Progenitor cell of endocrine pancreas (in vitro differentiated cells): ENCODE measurements at places on chromosomes 1 and 21. TPM values are rescaled to one million over a fixed set of nuclear protein-coding genes. Genes with fewer than 3 reads are reported as not detected.
A peak's percentile ranks its signal among the peaks of the same experiment; 100 is the strongest.

- no peak for DNase-seq
- H3K36me3 ChIP-seq = no peaks in the 10 kb centered on the region
- peaks cover 25% of the 10 kb centered on the region for H3K27me3 ChIP-seq
- H3K4me3 ChIP-seq = no peak overlapping the region
- no peak overlapping the region for H3K27ac ChIP-seq
Observed at GRCh38 chr1:48674641-48675040, 102.0 kb downstream of the BEND5 start.

- H3K4me1 ChIP-seq = peaks cover 38% of the 10 kb centered on the region
- no peak for DNase-seq
Observed at GRCh38 chr1:182122256-182122912, 60.9 kb upstream of the ZNF648 start.

GRCh38 chr1:1033009-1033587 is 13.2 kb downstream of the AGRN start:
- H3K4me3 ChIP-seq = peak overlapping the region; percentile 53
- peaks cover 7% of the 10 kb centered on the region for H3K4me1 ChIP-seq
- H3K36me3 ChIP-seq = peaks cover 4% of the 10 kb centered on the region
- DNase-seq = peak; percentile 97
- no peak overlapping the region for H3K27ac ChIP-seq

DNA sequence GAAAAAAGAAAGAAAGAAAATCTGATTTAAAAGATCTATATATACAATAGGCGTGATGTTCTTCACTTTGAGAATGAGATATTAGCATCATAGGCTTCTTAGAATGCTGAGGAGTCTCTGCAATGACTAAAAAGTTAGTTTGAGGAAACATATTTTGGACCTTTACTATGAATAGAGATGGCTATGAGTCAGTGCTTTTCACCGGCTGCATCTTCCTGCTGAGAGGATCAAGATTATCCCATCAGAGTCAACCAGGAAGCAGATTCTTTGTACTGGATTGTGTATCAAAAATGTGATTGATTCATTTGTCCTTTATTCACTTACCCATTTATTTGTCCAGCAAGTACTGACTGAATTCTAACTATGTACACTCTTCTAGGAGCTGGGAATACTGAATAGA is 144.2 kb downstream of the KCNK2 start:
- no peaks in the 10 kb centered on the region for H3K36me3 ChIP-seq
- no peak overlapping the region for H3K27ac ChIP-seq
- H3K27me3 ChIP-seq = no peaks in the 10 kb centered on the region
- no peaks in the 10 kb centered on the region for H3K4me1 ChIP-seq

SEMA6C gene
- total RNA-seq = 31.5 and 34.0 TPM in 2 replicates

- H3K27ac ChIP-seq = no peak overlapping the region
- no peaks in the 10 kb centered on the region for H3K36me3 ChIP-seq
- no peak overlapping the region for H3K4me3 ChIP-seq
- DNase-seq = no peak
- H3K27me3 ChIP-seq = peaks cover 3% of the 10 kb centered on the region
- H3K4me1 ChIP-seq = peaks cover 10% of the 10 kb centered on the region
Observed at GRCh38 chr1:223886516-223886921, 40.8 kb upstream of the TP53BP2 start.

HAPLN2 gene
- total RNA-seq = 0.38 and 0.93 TPM in 2 replicates

DNA sequence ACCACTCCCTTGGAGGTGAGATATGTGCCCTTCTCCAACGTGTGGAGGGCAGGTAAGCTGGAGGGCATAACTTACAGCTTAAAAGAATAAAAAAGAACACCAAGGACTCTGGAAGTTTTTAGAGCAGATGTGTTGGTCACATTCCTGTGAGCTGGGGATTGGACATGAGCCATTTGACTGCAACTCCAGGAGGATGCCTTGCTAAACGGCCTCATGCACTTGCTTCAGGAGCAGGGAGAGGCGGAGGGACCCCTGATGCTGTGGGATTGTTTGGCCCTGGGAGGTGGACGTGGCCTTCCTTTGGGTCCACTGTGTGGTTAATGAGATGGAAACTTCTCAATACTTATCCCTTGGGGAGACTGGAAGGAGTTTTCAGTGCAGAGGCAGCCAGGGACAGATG is 185.6 kb downstream of the RHOU start:
- no peak for DNase-seq
- H3K27me3 ChIP-seq = peaks cover 11% of the 10 kb centered on the region
- no peak overlapping the region for H3K27ac ChIP-seq
- peaks cover 8% of the 10 kb centered on the region for H3K4me1 ChIP-seq

DNA sequence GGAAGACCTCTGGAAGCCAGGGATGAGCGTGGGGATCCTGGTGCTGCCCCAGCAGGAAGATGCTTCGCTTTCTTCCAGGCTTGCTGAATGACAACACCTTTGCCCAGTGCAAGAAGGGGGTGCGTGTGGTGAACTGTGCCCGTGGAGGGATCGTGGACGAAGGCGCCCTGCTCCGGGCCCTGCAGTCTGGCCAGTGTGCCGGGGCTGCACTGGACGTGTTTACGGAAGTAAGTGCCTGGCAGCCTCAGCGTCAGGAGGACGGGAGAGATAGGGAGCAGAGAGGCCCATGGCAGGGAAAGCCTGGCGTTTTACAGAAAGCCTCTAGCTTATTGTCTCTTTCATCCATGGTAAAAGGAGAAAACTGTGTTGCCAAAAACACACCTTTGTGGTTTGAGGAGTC is 23.5 kb downstream of the PHGDH start:
- peaks cover 37% of the 10 kb centered on the region for H3K36me3 ChIP-seq
- no peak for DNase-seq
- H3K4me1 ChIP-seq = peaks cover 19% of the 10 kb centered on the region
- H3K27ac ChIP-seq = peak overlapping the region; percentile 89

DNA sequence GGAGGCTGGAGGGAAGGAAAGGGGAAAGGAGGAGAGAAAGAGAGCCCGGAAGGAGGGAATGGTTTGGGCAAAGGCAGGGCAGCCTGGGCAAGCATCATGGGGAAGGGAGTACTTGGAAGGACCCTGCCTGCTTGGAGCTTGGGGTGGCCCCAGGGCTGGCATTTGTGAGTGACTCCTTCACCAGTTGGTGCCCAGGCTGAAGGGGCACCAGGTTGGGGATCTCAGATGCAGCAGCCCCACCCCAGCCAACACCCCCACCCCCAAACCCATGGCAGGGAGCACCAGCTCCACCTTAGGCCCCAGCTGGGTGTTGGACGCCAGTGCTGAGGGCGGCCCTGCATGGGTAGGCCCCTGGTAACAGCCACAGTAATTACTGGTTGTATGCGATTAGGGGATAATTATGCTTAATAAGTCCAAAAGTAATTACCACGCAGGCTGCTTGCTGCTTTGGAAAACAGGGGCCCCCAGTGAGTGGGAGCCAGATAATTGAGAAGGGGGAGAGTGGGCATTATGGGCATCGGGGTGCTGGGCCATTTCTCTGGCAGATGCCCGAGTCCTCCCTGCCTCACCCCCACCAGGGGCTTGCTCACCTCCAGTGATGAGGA is 78.3 kb downstream of the VWA5B1 start:
- peaks cover 84% of the 10 kb centered on the region for H3K27me3 ChIP-seq
- no peak overlapping the region for H3K4me3 ChIP-seq
- no peaks in the 10 kb centered on the region for H3K36me3 ChIP-seq
- no peaks in the 10 kb centered on the region for H3K4me1 ChIP-seq
- DNase-seq = no peak

DNA sequence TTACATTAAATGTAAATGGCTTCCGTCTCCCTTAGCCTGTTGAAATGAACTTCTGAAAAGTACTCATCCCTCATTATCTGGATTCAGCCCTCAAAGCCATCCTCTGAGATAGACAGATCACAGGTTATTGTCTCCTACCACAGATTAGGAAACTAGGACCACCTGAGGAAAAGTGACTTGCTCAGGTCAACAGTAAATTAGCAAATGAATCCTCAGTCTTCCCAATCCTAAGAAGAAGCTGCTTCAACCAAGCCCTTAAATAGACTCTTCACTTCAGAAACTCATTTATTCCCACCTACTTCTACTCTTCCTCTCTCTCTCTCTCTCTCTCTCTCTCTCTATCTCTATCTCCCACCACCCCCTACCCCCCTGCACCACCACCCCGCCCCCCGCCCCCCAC is 152.3 kb downstream of the DMRTA2 start:
- H3K27ac ChIP-seq = no peak overlapping the region
- peaks cover 4% of the 10 kb centered on the region for H3K27me3 ChIP-seq
- H3K4me1 ChIP-seq = peaks cover 4% of the 10 kb centered on the region

DNA sequence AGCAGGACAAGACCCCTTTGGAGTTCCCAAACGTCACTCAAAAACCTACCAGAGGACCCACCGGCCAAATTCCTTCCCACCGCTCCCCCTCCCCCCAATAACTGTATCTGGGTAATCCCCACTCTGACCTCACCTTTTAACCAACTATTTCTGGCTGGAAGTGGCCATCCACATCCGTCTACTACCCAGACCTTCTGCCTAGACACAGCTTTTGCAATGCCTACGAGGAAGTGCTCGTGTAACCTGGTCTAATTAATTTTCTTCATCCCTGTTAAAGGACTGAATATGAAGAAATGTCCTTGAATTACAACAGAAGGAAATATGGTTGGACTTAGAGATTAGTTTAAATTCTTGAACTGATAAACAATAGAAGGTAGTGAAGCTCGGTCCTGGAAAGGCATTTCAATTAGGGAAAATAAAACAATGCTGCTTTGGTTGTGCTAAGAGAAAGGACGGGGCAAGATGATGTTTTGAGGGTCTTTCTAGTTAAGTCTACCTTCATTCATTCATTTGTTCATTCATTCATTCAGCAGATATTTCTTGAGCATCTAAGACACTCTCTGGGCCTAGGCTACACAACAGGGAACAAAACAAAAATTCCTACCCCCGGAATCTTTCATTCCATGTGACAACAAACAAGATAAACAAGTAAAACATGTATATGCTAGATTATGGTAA is 18.8 kb downstream of the AVPR1B start:
- H3K27ac ChIP-seq = no peak overlapping the region
- H3K36me3 ChIP-seq = no peaks in the 10 kb centered on the region
- no peak overlapping the region for H3K4me3 ChIP-seq
- H3K27me3 ChIP-seq = peaks cover 15% of the 10 kb centered on the region
- DNase-seq = no peak

ACTL8 gene
- total RNA-seq = not detected in 2 replicates

DNA sequence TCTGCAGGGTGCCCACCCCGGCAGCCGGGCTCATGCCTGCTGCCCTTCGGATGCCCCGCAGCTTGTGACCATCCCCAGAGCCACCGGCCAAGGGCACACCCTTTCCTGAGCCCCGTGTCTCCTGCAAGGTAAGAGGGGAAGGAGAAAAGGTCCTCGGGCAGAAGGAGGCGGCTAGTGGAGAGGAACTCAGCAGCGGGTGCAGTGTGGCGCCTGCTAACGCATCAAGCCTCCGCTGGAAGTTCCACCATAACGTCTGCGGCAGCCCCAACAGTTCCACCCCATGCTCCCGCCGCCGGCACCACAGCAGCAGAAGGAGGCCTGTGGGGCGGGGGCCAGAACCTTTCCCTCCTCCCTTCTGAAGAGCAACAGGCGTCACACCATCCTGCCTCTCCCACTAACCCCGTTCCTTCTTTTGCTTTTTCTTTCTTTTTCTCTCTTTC is 990 bp downstream of the VWA5B1 start:
- no peak for DNase-seq
- H3K27ac ChIP-seq = no peak overlapping the region
- peaks cover 52% of the 10 kb centered on the region for H3K27me3 ChIP-seq
- no peaks in the 10 kb centered on the region for H3K36me3 ChIP-seq
- H3K4me1 ChIP-seq = peaks cover 14% of the 10 kb centered on the region

TMEM79 gene
- 5.1 and 5.9 TPM in 2 replicates for total RNA-seq

GRCh38 chr1:34988581-34988980 is 3.4 kb upstream of the TMEM35B start:
- H3K36me3 ChIP-seq = peaks cover 6% of the 10 kb centered on the region
- no peak for DNase-seq
- H3K4me3 ChIP-seq = no peak overlapping the region
- peaks cover 9% of the 10 kb centered on the region for H3K4me1 ChIP-seq
- H3K27ac ChIP-seq = no peak overlapping the region

DNA sequence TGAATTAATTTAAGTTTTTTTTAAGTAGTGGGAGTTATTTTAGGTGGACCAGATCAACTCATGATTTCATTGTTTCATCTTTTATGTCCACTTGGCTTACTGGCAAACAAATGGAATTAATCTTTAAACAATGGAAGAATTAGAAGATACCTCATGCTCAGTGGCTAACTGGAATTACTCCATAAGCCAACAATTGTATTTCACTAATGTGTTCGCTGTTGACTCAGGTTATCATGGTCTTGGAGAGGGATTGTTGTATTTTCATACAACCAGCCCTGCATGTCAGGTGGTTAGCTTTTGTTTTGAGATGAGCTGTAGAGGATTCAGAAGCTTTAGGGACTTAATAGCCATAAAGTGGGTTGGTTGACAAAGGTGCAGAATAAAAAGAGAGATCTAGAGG is 57.2 kb upstream of the HMCN1 start:
- peaks cover 31% of the 10 kb centered on the region for H3K4me1 ChIP-seq
- no peak for DNase-seq
- no peak overlapping the region for H3K4me3 ChIP-seq
- no peaks in the 10 kb centered on the region for H3K27me3 ChIP-seq
- H3K27ac ChIP-seq = no peak overlapping the region

SMIM1 gene
- 10.8 and 12.0 TPM in 2 replicates for total RNA-seq
